ENCODE measurements at places on chromosomes 5 and 9.

- no peak for DNase-seq
These were observed 270.8 kb downstream of the PSAT1 start for GRCh38 chr9:78567693-78568092.

DNA sequence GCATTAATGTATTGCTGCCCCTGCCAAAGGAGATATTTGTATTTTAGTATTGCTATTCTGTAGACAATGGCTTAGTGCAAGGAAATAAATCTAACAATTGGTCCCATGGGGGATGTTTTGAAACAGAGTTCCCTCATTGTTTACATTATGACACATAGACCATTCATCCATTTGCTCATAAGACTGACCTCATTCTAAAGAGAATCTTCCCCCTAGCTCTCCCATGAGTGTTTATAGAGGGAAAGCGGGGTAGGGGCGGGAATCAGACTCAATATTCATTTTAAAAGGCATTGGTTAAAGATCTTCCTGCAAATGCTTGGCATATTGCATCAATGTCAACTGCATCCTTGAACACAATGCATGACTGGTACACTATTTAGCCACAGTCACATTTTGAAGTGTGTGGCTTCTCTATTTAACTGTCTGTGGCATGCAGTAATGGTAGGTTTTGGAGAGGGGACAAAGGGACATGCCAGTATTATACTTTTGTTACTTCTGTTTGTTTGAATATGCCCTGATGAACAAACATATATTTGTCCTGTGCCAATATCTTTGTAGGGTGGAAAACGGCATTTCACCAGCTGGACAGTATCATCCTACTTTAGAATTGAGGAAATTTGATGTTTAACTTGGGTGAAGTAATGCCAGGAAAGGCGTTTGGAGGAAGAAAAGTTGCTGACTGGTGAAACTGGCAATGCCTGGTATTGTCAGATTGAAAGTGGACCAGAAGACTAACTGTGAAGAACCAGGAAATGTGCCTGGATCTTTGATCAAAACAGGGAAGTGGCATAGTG is 84.1 kb upstream of the MEGF10 start:
- DNase-seq = no peak

DNA sequence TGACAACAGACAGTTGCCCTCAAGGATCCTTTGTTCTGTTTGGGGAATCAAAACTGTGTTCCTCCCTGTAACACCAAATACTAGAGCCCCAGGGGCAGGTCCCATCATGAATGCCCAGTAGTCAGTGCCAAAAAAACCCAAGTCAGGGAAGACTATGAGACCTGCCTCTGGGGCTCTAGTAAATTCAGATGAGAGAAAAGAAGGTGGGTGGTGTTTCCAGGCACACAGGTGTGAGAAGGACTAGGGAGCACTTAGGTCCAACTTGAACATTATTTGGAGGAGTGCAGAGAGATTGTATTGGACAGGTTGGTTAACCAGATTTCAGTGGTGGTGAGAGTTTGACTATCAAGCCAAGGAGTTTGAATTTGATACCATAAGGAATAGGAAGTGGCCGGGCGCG is 52.0 kb downstream of the SLC22A5 start:
- no peak for DNase-seq

DNA sequence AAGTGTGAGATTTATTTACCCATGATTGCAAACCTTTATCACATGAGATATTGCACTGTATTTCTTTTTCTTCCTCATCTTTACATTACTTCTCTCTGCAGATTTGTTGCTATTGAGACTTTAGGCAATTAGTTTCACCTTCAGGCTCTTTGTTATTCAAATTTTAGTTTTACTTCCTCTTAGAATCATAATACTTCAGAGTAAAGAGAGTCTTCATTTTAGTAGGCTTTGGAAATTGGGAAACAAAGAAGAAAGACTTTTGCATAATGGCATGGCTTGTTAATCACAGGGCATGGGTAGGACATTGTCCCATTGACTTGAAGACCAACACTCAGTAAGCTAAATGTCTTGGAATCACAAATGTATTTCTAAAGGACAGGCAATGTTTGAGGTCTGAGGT is 1.2 kb upstream of the PCDHGA5 start:
- DNase-seq = no peak

- no peak for DNase-seq
These were observed 135.1 kb downstream of the ADAMTS16 start for GRCh38 chr5:5275211-5275610.

- no peak for DNase-seq
These were observed 107.6 kb upstream of the MPDZ start for GRCh38 chr9:13386935-13387733.

GRCh38 chr9:134691695-134692572 is 50.3 kb downstream of the COL5A1 start:
- no peak for DNase-seq

DNA sequence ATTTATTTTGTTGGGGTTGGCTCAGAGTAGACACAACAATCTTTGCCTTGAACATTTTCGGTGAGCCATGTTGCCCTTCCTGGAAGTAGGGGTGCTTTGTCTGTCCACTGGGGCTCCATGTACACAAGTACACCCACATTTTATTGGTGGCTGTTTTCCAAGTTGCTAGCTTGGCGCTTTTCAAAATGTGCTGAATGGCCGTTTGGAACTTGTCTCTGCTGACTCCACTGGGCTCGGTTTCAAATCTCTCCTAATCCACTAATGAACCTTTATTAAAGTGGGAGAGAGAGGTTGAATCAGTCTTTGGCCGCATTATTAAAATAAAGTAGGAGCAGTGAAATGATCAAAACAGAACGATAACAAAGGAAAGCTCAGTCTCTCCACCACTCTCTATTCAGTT is 64.6 kb upstream of the TAF11L2 start:
- DNase-seq = no peak

DNA sequence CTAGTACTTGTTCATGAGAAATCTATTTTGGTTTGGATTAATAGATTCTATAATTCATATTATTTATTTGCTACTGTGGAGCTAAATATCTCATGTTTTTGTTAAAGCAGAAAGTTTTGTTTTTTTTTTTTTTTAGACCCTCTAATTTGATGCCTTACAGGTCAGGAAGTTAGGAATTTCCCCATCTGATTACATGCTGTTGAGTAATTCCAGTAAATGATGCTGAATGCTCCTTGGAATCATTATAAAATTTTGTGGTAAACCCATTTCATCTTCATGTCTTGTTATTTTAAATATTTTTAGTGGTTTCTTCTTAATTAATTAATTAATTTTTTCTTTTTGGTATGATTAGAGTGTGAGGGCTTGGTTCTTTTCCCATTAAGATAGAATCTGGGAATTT is 35.6 kb downstream of the NNT start:
- no peak for DNase-seq

- no peak for DNase-seq
These were observed 10.2 kb upstream of the STING1 start for GRCh38 chr5:139492700-139493192.

GRCh38 chr5:105849701-105850100 is 1821.0 kb downstream of the EFNA5 start:
- no peak for DNase-seq

- DNase-seq = no peak
These were observed 6.8 kb upstream of the CRHBP start for GRCh38 chr5:76946090-76946489.

DNA sequence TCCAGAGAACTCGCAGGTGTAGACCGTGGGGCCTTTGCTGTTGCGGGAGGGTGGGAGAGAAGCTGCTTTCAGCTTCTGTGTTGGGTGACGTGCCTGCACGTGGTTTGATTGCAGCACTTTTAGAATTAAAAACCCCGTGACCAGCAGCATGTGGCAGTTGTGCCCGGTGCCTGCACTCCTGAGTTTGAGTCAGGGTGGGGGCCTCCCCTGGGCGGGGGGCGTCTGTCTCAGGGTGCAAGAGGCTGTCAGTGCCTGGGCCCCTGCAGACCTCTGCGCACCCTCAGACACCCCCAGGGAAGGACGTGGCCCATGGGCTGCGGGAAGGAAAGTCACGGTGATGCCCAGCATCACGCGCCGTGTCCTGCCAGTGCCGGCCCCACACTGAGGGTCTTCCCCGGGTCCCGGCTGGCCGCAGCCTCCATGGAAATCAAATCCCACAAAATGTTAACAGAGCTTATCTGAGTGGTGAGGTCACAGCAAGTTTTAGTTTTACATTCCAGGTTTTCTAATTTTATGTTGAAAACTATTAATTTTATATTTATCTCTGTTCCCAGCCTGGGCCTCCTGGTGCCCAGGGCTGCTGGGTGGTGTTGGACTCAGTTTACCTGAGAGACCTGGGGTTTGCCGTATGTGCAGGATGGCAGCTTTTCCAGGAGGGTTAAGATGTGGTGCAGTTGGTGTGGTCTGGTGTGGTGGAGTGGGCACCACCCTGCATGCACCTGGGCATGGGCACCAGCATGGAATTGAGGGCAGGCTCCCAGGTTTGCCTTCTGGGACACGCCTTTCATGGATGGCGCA is 33.3 kb downstream of the AHRR start:
- DNase-seq = no peak

- DNase-seq = no peak
These were observed 71.6 kb downstream of the NNT start for GRCh38 chr5:43674536-43674935.

DNA sequence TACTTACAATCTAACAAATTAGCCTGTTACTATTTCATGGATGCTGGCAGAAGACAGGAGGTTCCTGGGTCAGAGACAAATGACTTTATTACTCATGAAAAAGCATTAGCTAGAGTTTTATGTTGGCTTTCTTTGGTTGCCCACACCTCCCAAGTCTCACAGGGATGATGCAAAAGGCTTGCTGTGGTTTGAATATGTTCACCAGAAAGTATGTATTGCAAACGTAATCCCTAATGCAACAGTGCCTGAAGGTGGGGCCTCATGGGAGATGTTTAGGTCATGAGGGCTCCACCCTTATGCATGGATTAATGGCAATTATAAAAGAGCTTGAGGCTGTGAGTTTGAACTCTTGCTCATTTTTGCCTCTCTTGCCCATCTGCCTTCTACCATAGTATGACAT is 28.5 kb downstream of the DPYSL3 start:
- DNase-seq = no peak

GRCh38 chr5:34657274-34657921 is 1.3 kb downstream of the RAI14 start:
- DNase-seq = no peak

DNA sequence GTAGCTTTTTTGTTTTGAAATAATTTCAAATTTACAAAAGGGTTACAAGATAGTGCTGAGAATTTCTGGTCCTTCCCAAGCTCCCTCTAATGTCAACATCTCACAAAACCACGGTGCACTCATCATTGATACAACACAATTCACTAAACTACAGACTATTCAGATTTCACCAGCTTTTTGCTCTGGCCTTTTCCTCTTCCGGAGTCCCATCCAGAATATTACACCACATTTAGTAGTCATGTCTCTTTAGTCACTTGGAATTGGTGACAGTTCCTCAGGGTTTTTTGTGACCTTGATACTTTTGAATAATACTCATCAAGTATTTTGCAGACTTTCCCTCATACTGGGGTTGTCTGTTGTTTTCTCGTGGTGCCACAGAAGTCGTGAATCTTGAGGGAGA is 484.0 kb downstream of the GADD45G start:
- DNase-seq = no peak

- DNase-seq = no peak
These were observed 364.7 kb downstream of the CAAP1 start for GRCh38 chr9:26527931-26528330.

DNA sequence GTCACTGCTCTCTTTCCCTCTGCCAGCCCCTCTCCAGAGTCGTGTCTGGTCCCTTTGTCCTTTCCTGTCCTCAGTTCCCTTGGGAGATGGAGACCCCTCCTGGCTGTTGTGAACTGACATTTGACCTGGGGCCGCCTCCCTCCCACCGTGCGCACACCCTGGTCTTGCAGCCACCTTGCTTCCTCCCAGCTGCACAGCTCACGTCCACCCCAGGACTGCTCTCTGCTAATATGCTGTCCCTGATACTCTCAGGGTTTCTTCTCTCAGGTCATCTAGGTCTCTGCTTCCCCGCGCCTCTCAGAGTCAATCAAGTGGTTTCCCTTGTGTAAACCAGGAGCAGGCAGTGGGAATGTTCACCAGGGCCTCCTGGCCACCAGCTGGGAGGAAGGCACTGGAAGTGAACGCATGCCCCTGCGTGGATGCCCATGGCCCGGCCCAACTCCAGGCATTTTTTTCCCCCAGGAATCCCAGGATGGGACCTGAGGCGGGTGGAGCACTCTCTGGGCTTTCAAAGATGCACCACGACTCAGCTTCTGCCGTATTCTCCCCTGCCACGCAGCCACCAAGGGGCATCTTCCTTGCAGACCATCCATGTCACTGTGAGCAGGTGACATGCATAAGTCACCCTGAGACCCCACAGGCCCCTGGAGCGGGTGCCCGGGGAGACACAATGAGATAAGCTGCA is 142.4 kb downstream of the OLFM1 start:
- no peak for DNase-seq

GRCh38 chr5:55071413-55071812 is 31.0 kb upstream of the GZMA start:
- no peak for DNase-seq

GRCh38 chr9:133604856-133605255 is 4.3 kb downstream of the FAM163B start:
- DNase-seq = no peak

GRCh38 chr5:119336845-119337580 is 18.8 kb upstream of the TNFAIP8 start:
- DNase-seq = no peak

DNA sequence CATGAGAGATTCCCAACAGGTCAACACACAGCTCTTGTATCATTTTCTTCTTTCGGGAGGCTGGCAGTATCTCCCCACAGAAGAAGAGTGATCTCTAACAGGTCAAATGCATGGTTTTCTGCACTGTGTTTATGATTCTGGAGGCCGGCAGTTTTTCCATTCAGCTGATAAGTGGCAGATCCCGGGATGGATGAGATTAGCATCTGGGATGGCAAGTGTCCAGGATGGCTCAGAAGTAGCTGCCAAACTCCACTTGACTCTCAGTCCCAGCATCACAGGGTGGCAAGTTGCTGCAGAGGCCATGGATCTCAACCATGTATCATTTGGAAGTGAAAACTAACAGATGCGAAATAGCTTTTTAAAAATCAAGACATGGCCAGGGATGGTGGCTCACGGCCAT is 97.8 kb upstream of the SLC44A1 start:
- no peak for DNase-seq

- no peak for DNase-seq
These were observed 21.5 kb downstream of the TMC1 start for GRCh38 chr9:72542917-72543316.

- no peak for DNase-seq
These were observed 55.9 kb downstream of the SECISBP2 start for GRCh38 chr9:89374176-89374575.
